Chondrocyte (in vitro differentiated cells): ENCODE measurements at places on chromosomes 5 and 9. TPM values are rescaled to one million over a fixed set of nuclear protein-coding genes. Genes with fewer than 3 reads are reported as not detected.
A peak's percentile ranks its signal among the peaks of the same experiment; 100 is the strongest.

DNA sequence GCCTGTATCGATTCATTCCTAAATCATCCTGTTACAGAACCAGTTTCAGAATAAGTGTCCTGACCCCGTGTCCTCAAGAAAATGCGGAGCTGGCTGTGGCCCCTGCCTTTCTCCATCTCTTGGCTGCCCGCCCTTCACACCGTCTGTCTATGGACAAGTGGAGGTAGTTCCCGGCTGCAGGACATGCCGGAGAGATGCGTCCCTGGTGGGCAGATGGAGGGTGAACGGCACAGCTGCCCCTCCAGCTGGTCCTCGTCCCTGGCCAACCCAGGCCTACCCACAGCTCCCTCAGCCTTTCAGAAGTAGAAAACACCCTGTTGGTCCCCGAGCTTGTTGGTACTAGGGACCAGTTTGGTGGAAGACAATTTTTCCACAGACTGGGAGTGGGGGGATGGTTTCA is 14.8 kb upstream of the EXOC3 start:
- no peak overlapping the region for H3K27ac ChIP-seq
- H3K4me1 ChIP-seq, result peaks cover 20% of the 10 kb centered on the region
- H3K27me3 ChIP-seq, result no peaks in the 10 kb centered on the region
- DNase-seq, result peak; percentile 69

DNA sequence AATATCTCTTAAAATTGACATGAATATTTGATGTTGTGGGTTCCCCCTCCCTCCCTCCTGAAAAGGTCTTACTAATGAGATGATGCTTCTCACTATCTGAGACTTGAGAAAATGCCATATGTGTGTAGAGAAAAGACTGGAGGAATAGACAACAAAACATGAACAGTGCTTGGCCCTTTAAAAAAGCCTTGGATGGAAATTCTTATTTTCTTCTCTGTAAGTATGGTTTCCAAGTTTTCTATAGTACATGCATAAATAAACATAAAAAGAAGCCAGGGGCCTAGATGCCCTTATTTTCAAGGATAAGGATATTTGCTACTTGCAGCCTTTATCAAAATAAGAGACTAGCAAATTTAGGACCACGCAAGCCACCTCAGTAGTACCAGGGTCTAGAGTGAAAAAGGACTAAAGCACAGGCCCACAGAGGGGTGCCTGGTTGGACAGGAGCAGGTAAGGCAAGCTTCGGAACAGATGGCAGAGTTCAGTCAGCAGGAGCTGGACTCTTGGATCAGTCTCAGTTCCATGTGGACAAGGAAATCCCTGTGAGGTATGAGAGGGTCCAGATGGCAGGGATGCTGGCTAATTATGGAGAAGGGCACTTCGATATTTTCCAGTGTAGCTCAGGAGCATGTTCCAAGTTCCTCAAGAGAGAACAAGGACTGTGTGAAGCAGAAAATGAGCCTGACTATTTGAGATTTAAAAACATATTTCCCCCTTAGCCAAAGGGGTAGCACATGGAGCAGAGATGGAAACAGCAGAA is 4.6 kb upstream of the ANP32B start:
- H3K36me3 ChIP-seq, result peaks cover 1% of the 10 kb centered on the region
- peaks cover 2% of the 10 kb centered on the region for H3K27me3 ChIP-seq
- peaks cover 21% of the 10 kb centered on the region for H3K4me1 ChIP-seq
- no peak overlapping the region for H3K27ac ChIP-seq
- no peak for DNase-seq

Gene LECT2
- total RNA-seq, result not detected in 3 replicates

DNA sequence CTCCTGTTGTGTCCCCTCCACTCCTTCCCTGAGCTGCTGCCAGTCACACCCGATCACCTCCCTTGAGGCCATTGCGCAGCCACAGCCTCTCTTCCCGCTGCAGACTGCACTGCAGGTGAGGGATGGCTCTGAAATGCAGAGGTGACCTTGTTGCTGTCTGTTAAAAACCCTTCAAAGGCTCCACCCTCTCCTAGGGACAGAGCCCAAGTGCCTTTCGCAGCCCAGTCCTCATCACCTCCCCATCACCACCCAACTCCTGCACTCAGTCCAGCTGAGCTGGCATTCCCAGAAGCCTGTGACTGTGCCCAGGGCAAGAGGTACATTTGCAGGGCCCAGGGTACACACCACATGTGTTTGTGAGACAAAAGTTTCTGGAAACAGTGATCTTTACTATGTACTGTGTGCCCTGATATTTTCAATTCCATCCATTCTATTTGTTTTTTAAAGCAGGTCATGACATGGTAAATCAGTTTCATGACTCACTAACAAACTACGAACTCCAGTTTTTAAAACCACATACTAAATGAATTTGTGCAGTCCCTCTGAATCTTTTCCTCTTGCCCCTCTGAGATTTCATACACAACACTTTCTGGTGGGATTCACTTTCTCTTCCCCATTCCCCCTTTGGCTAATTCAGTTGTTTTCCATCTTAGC is 73.0 kb upstream of the SPOCK1 start:
- no peak overlapping the region for H3K4me3 ChIP-seq
- DNase-seq, result no peak
- H3K4me1 ChIP-seq, result peaks cover 40% of the 10 kb centered on the region
- no peaks in the 10 kb centered on the region for H3K27me3 ChIP-seq
- no peaks in the 10 kb centered on the region for H3K36me3 ChIP-seq

Gene AGXT2
- not detected in 3 replicates for total RNA-seq
